ENCODE measurements at places on chromosomes 6 and 20. TPM values are rescaled to one million over a fixed set of nuclear protein-coding genes. Genes with fewer than 3 reads are reported as not detected.

GRCh38 chr6:26280407-26280806 is 84.6 kb upstream of the BTN3A2 start:
- DNase-seq, result no peak

ZSCAN26 gene
- 6.3 TPM for polyA plus RNA-seq

- DNase-seq, result no peak
Observed at GRCh38 chr6:150499882-150500312, 99.8 kb upstream of the PLEKHG1 start.

- no peak for DNase-seq
Observed at GRCh38 chr6:89745716-89746115, 73.9 kb downstream of the MDN1 start.

- DNase-seq, result no peak
Observed at GRCh38 chr20:54545676-54546358, 70.4 kb downstream of the DOK5 start.

DNA sequence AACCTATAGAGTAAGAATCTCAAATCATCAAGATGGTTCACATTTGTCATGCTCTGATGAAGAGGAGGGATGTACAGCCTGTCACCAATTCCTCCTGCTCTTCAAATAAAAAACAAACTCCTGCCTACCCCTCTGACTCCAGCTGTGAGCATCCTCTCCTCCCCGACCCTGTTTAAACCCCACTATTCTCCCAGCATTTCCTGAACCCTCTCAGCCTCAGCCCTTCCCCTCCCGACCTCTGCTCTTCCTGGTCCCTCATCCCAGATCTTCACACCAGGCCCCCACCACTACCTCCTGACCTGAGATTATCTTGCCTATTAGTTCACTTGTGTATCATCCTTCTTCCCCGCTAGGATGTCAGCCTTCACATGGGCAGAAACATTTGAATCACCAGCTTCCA is 75.8 kb downstream of the ZMYND8 start:
- peak; percentile 34 for DNase-seq

SPATS1 gene
- not detected for polyA plus RNA-seq

TMEM170B gene
- 0.92 TPM for polyA plus RNA-seq

- DNase-seq, result no peak
Observed at GRCh38 chr6:15254070-15254975, 8.5 kb downstream of the JARID2 start.

HMGN4 gene
- 67.2 TPM for polyA plus RNA-seq

GRCh38 chr6:136163260-136163659 is 86.9 kb downstream of the MTFR2 start:
- no peak for DNase-seq

SCUBE3 gene
- 0.29 TPM for polyA plus RNA-seq

HLA-F gene
- polyA plus RNA-seq, result 70.7 TPM

PROKR2 gene
- polyA plus RNA-seq, result not detected

DNA sequence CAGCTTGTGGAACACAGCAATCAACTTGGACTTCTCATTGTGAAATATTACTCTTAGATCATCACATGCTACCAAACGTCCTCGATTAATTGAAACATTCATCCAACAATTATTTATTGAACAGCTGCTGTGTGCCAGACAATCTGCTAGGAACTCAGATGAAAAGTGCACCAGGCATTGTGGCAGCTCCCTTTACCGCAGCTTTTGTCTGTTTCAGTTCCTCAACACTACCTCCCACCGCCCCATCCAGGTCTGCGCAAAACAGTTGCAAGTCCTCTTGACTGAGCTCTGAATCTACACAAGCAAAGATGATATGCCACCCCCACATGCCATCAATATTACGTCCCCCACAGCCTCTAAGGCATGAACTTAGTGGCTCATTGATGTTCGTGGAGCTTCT is 1094.4 kb upstream of the MAP3K7 start:
- DNase-seq, result no peak

GRCh38 chr6:111011360-111012142 is 29.7 kb downstream of the RPF2 start:
- DNase-seq, result no peak

GRCh38 chr20:20334489-20334888 is 33.4 kb upstream of the INSM1 start:
- DNase-seq, result no peak

DNAH8 gene
- polyA plus RNA-seq, result under 0.01 TPM

DNA sequence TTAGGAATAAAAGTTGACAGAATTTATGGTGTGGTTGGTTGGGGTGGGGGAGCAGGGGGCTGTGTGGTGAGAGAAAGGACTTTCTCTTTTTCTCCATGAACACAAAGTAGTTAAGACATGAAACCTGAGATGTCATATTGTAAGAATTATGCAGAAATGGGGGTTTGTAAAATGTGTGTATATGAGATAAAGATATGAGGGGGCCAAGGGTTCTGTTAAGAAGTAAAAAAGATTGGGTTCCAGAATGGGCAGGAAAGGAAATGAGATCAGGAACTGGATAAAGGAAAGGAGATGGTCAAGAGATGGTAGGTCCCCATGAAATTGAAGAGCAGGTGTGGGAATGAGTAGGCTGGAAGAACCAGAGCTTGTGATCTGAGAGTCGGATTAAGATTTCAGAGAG is 9.7 kb downstream of the RNF146 start:
- DNase-seq, result no peak

SCRT2 gene
- not detected for polyA plus RNA-seq

LMBRD1 gene
- polyA plus RNA-seq, result 21.6 TPM

FOXF2 gene
- polyA plus RNA-seq, result 3.5 TPM

NT5DC1 gene
- 17.5 TPM for polyA plus RNA-seq

- no peak for DNase-seq
Observed at GRCh38 chr6:80144753-80145315, 38.4 kb downstream of the BCKDHB start.

CLIC5 gene
- 77.0 TPM for polyA plus RNA-seq

DNA sequence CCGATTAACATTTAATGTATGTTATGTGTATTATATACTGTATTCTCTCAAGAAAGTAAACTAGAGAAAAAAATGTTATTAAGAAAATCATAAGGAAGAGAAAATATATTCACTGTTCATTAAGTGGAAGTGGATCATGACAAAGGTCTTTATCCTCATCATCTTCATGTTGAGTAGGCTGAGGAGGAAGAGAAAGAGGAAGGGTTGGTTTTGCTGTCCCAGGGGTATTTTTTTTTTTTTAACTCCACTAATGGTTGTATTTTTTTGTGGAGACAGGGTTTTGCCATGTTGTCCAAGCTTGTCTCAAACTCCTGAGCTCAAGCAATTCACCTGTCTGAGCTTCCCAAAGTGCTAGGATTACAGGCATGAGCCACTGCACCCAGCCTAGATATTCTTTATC is 11.0 kb downstream of the ECT2L start:
- DNase-seq, result no peak

CCDC170 gene
- 2.5 TPM for polyA plus RNA-seq

CFAP61 gene
- polyA plus RNA-seq, result 0.60 TPM

HLA-DPA1 gene
- 210 TPM for polyA plus RNA-seq

NHLRC1 gene
- polyA plus RNA-seq, result 2.4 TPM

- DNase-seq, result no peak
Observed at GRCh38 chr20:5691918-5692618, 58.1 kb upstream of the SHLD1 start.

ATAT1 gene
- 3.0 TPM for polyA plus RNA-seq

DNA sequence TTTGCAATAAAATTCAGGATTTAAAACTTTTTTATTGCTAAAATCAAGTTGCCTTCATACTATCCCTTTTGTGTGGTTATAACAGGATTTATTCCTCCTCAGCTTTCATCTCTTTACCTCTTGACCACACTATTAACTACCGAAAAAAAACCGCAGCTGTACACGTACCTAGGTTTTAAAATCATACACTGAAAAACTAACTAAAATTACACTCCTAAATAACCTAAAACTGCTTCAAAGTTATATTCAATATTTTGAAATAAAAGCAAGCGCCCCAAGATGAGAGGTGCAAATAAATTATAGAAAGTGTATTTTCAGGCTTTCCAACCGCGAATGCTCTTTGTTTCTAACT is 1.4 kb downstream of the MPC1 start:
- DNase-seq, result no peak

GRCh38 chr6:36780442-36781177 is 58.6 kb downstream of the CPNE5 start:
- no peak for DNase-seq

GRCh38 chr6:110979565-110980101 is 2.2 kb upstream of the RPF2 start:
- no peak for DNase-seq

GRCh38 chr6:158042245-158042798 is 60.7 kb downstream of the SYNJ2 start:
- peak; percentile 79 for DNase-seq

DNA sequence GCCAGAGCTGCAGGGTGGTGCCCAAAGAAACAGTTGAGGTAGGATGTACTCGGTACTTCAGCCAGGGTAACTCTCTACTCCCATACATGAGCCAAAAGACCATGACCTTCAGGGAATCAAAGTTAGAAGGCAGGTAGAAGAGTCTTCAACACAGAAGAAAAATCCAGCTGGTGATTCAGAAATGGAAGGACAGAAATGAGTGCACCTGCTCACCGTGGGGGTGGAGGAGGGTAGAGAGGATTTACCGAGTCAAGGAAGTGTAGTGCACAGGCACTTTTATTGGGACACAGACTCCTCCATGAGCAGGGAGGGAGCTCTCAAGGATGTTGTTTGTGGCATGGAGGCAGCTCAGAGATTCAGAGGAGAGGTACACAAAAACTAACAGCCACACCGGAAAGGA is 330.3 kb upstream of the PRDM1 start:
- DNase-seq, result no peak

DNA sequence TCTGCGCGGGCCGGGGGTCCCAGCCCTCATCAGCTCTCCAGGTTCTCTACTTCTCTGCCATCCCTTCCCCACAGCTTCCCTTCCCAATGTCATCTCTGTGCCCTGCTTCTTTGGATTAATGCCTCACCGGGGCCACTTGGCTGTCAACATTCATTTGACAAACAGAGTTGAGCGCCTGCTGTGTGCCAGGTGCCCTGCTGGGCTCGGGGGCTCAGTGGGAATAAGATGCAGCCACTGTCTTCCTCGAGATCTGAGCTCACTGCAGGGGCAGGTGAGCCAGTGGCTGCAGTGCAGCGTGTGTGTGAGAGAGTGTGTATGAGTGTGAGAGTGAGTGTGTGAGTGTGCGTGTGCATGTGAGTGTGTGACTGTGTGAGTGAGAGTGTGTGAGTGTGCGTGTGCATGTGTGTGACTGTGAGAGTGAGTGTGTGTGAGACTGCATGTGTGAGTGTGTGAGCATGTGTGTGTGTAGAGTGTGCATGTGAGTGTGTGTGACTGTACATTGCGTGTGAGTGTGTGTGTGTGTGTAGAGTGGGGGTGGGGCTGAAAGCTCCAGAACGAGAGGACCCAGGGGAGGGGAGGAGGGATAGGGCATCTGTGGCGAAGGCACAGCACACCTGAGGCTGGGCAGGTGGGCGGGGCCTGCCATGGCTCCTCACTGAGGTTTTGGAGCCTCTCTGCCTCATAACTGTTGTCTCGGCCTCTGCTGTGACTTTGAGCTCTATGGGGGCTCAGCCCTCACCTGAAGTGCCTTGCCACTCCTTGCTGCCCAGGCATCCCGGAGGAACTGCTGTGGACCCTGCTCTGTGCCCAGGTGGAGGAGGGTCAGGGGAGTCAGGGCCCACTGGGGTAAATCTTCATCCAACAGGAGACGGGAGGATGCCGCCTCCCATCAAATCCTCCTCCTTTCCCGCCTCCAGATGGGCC is 36.5 kb upstream of the PHACTR3 start:
- DNase-seq, result no peak

DNA sequence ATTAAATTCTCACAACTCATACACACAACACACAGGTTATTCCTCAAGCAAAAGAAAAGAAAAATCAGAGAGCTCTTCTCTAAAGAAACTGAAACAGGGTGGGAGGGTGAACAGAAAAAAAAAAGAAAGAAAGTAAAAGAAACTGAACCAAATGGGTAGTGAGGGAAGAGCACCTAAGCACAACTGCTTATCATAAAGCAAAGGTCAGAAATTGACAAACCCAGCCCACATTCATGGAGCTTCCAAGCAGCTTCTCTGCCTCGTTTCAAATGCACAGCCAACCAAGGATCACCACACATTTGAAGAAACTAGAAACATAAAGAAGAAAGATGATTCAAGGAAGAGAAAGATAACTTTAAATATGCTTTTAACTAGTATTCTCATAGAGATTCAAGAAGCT is 90.5 kb downstream of the RNGTT start:
- DNase-seq, result no peak

All from sigmoid colon (tissue), 7 donors.